ENCODE measurements at places on chromosomes 5 and 9. TPM values are rescaled to one million over a fixed set of nuclear protein-coding genes. Genes with fewer than 3 reads are reported as not detected.
A peak's percentile ranks its signal among the peaks of the same experiment; 100 is the strongest.

Gene CER1
- not detected for total RNA-seq

Gene PCDHGB4
- total RNA-seq, result not detected

- no peak for DNase-seq
These were observed 459.7 kb downstream of the EBF1 start for GRCh38 chr5:158639881-158640592.

- DNase-seq, result no peak
These were observed 322.6 kb upstream of the WWC1 start for GRCh38 chr5:167968837-167969236.

DNA sequence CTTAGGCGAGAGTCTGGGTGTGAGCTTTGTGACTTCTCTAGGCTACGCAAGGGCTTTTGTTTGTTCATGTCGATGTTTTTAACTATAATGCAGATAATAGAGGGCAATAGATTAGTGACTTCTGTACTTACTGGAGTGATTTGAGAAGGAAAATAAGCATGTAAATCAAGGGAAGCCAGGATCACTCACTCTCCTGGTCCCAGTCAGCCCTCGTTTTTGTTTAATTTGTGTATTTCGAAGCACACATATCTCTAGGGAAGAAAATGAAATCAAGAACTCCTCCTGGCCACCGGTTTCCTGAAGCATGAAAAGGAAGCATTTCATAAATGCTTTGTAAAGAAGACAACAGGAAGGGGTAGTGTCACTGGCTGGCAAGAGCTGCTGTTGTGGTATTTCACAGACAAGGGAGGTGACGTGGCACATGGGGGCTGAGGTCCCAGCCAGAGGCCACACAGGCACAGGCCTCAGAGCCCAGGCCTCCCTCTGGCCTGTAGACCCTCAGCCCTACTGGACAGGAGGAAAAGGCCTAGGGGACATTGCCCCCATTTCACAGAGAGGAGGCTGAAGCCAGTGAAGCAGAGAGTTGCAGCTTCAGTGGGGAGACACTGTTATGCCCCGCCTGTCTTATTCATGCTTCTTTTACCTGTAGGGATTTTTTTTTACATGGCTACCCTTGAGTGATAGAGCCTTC is 34.1 kb downstream of the IRF1 start:
- peak; percentile 85 for DNase-seq

GRCh38 chr5:139212906-139213305 is 14.7 kb upstream of the SIL1 start:
- DNase-seq, result no peak
